ENCODE measurements at places on chromosomes 12 and 14.
A peak's percentile ranks its signal among the peaks of the same experiment; 100 is the strongest.

DNA sequence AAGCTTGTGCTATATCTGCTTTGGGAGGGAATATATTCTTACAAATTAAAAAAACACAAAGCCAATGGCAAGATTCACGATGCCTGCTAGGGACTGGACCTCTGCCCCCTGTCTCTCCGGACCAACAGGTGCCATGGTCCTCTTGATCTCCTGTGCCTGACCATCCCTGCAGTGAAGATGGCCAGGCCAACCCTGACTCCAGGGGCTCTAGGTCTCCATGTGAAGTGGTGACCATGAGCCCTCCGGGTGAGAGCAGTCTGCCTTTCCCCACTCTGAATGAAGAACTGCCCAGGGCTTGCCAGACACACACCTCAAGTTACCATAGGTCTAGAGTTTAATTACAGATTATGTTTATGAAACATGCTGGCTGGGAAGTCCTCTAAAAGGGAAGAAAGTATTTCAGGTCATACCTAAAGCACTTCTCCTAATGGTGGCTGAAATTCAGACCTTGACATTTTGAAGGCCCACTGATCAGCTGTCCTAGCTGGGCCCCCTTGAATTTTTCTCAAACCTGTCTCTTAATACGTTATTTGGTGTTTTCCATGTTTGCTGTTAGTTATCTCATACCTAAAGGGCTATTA, 1.4 kb downstream of the ARHGDIB start:
- DNase-seq = no peak

- DNase-seq = no peak
Observed at GRCh38 chr12:67331828-67332227, 62.7 kb downstream of the CAND1 start.

DNA sequence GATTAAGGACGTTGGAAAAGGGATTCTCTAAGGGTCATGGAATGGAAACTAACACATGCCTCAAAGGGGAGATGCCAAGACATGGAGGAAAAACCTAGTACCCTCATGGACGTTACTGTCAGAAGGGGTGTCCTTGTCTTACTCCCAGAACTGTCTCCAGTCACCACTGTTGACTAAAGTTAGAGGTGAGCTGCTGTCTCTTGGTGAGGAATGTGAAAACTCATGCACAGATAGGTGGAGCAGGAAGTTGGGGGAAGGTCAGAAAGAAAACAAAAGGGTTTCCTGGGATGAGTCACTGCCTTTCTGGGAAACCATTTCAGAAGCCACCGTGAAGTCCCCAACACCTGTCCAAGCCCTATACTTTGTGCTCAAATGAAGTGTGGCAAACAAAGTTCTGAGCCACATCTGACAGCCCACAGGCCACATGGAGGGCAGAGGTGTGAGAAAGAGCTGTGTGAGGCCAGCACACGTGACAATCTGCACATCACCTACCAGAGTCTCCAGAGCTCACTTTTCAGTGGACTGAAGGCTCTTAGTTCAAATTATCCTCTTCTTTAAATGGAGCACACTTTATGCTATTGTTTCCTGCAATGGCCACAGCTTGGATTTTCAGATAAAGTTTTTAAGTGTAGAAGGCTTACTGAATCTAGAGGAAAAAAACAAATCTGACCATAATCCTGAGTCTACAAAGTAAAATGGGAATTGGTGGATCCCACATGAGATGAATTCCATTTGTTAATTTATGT, 92.9 kb upstream of the EGLN3 start:
- peak; percentile 90 for DNase-seq

DNA sequence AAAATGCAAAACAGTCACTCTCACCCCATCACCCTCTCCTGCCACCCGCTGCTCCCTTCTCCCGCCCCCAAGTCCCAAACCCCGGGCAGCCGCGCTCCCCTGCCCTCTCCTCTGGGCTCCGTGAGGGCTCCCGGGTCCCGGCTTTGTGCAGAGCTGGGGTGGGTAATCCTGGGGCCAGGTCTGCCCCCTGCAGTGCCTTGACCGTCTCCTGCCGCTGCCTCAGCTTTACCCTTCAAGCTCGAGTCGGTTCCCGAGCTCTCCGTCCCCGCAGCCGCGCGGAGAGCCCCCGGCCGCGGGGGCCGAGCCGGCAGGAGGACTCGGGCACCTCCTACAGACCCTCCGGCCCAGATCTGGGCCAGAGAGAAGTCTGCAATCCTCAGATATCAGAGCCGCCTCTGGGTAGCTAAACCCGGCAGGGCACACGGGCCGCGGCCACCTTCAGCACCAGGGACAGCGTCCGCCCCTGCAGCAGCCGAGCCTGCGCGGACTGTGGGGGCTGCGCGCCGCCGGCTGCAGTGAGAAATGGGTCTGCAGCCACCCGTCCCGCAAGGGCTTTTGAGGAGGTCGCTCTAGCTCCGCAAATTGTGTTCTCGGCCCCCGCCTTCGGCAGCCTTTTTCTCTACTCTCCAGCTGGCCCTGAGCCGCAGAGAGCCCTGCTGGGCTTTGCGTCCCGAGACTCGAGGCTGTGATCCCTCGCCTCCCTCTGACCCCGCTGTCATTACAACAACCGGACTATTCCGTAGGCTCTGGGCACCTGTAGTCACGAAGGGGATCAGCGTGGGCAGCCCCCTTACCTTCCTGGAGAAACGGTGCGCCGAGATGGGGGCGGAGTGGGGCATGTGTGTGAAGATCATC, 1.2 kb downstream of the PRMT8 start:
- peak; percentile 48 for DNase-seq

GRCh38 chr12:93091886-93092648, 163.0 kb upstream of the EEA1 start:
- no peak for DNase-seq

DNA sequence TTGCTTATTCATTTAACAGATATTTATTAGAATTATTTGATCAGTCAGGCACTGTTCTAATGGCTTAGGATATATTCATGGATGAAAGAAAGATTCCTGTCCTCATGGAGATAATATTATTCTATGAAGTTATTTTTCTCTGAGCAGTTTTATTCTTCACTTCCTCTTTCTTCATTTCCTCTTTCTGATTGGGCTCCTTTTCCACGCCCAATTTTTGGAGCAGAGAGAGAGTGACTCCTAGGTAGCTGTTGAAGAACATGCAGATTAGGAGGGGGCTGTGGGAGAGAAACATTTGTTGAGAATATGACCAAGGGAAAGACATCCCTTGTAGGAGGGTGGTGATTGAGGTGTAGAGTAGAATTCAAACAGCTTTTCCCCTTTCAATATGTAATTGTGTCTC, 6.0 kb upstream of the YARS2 start:
- no peak for DNase-seq

- no peak for DNase-seq
Observed at GRCh38 chr12:108017472-108018057, 111.5 kb upstream of the WSCD2 start.

DNA sequence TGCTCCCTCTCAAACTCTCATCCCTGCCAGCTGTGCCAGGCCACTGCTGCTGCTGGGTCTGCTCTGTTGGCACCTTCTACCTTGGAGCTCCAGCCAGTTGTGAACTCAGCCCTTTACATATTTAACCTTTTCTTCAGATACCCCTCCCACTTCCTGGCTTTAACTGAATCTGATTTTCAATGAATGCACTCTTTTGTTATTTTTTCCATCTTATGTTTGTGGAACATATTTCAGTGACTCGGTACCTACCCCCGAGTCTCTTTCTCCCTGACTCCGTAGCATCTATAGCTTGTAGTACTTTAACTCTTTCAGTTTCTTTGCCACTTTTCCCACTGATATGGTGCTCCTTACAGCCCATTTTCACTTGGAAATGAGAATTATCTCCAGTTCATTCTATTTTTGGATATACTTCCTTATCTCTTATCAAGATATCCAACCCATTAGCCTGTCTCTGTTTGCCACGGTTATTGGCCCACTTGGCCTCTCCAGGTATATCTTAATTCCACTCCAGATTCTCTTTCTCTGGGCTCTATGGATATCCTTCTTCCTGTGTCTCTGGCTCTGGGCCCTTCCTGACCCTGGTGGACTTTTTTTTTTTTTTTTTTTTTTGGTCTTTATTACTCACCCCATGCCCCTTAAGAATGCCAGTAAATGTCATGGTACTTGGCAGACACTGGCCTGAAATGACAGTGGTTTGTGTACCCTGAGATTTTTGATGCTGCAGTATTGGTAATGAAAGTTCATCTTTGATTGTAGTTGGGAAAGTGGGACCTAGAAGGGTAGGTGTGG, 62.7 kb downstream of the PELI2 start:
- DNase-seq = no peak

GRCh38 chr12:77161944-77162343, 96.6 kb upstream of the E2F7 start:
- DNase-seq = no peak

GRCh38 chr14:56147986-56148901, 30.0 kb downstream of the PELI2 start:
- DNase-seq = no peak
